ENCODE measurements at places on chromosomes 3 and 15. TPM values are rescaled to one million over a fixed set of nuclear protein-coding genes. Genes with fewer than 3 reads are reported as not detected.

Gene SCG5
- 0.67 TPM for total RNA-seq

GRCh38 chr3:51382947-51383578, 2.0 kb upstream of the MANF start:
- H3K4me1 ChIP-seq, result peaks cover 14% of the 10 kb centered on the region
- H3K36me3 ChIP-seq, result no peaks in the 10 kb centered on the region
- H3K27ac ChIP-seq, result no peak overlapping the region
- no peak overlapping the region for H3K4me3 ChIP-seq
- no peak for DNase-seq
- no peaks in the 10 kb centered on the region for H3K27me3 ChIP-seq

Gene GRIP2
- 6.5 TPM for total RNA-seq

Gene CX3CR1
- total RNA-seq, result not detected

DNA sequence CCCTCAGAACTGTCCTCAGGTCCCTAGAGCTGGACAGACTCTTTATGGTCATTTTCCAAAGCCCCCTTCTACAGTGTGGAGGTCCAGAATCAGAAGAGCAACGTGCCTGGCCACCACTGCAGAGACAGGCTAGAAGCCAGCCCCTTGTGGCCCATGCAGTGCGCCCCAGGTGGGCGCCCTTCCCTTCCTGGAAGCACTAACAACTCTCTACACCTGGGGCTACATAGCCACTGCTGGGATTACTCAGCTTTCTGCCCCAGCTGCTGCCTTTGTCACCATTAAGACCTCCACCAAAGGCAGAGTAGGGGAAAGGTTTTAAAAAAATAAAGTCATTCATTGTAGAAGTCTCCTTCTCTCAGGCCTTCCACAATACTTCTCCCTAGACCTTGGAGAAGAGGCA, 2.3 kb downstream of the RASGRP1 start:
- H3K36me3 ChIP-seq, result no peaks in the 10 kb centered on the region
- no peaks in the 10 kb centered on the region for H3K4me1 ChIP-seq
- H3K4me3 ChIP-seq, result no peak overlapping the region
- no peak for DNase-seq
- peaks cover 19% of the 10 kb centered on the region for H3K27me3 ChIP-seq
